ENCODE measurements at places on chromosomes 7 and 10.

GRCh38 chr10:31072451-31072850 is 40.8 kb upstream of the ZNF438 start:
- DNase-seq, result no peak

DNA sequence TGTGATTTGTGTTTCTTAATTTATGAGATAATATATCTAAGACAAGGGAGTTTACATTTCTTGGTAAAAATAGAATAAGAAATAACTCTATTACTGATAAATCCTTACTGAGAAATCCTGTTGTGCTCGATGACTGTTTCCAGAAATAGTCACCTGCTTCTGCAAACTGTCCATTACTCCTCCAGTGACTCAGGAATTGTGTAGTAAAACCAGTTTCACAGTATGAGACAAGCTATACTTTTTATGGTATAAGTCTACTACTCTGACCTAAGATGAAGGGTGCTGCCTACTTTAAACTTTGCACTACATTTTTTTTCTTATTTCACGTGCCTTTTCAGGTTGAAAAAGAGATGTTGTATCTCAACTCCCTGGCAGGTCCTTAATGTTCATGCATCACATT is 6.8 kb upstream of the ANKRD22 start:
- peak; percentile 84 for DNase-seq

GRCh38 chr7:18770822-18771221 is 275.3 kb downstream of the HDAC9 start:
- no peak for DNase-seq

GRCh38 chr7:75534727-75535307 is 42.7 kb downstream of the SPDYE5 start:
- peak; percentile 79 for DNase-seq

DNA sequence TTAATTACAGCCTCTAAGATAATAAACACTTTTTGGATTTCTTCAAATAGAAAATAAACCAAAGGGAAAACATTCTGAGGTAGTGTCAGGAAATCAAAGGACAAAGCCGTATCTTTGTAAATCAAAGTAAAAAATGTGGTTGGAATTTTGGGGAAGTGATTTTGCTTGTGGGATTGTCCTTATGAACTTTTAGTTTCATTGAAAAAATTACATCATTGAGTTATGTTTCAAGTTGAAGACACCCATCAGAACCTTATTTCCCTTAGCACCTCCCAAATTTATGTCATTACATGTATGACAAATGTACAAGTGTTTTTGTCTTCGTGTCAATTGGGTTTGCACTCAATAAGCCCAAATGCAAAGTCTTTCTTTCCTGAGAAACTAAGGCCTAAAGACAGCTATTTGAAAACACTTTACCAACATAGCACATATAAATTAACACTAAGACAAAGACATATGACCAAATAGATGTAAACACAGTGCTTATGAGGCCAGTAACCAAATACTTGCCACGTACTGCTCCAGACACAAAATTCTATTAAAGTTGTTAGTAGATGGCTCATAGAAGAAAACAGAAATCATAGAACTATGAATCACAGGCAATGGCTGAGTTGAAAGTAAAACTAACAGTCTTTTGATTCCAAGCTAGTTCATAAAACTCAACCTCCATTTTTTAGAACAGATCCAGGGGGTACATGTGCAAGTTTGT is 26.9 kb upstream of the LAMB4 start:
- DNase-seq, result peak; percentile 41

DNA sequence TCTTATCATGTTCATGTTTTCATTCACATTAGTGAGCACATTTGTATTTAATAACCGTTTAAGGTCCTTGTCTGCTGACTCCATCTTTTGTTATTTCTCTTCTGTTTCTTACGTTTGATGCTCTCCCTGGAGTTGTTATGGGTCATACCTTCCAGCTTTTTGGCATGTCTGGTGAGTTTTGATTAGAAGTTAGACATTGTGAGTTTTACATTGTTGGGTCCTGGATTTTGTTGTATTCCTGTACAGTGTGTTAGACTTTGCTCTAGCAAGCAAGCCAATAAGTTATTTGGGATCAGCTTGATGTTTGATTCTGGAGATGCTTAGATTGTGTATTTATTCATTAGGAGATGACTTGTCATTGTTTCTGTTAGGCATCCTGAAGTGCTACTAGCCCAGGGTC is 16.9 kb downstream of the OLAH start:
- DNase-seq, result no peak

- no peak for DNase-seq
Observed at GRCh38 chr10:61795147-61795546, 106.4 kb upstream of the ARID5B start.

- DNase-seq, result no peak
Observed at GRCh38 chr10:1472178-1472958, 265.0 kb downstream of the ADARB2 start.

Data from inflammatory macrophage treated with lipopolysaccharide for 1 hour (primary cell).